ENCODE measurements at places on chromosomes 11 and 22.
A peak's percentile ranks its signal among the peaks of the same experiment; 100 is the strongest.

DNA sequence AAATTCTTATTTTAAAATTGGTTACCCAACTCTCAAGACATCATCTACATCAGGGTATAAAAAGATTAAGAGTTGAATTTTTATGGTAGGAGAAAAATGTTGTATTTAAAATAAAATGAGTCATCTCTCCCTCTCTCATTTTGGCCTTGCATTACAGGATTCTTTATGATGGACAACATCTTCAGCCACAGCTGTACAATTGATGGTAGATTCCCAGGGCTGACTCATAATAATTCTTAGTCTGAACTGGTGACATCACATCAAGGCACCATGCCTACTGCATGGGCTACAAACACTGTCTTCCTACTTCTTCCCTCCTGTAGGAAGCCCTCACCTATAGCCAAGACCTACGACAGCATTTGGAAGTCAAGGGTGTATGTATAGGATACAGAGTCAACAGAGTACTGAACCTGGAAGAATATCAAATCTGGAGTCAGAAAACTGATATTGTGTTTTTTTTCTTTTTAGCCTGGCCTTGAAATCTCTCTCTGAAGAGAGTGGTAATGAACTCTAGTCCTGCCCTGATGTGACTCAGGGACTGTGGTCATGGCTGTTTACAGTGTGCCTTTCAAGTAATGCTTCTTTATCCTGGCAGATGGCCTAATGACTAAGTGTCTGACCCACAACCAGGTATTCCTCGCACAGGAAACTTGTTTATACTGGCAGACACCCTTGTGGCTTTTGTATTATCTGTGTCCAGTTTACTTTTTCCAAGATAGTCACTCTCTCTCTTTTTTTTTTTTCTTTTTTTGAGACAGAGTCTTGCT lies 32.5 kb downstream of the MRGPRX2 start:
- DNase-seq = peak; percentile 99

- DNase-seq = no peak
Observed at GRCh38 chr11:12567746-12568460, 106.3 kb upstream of the TEAD1 start.

GRCh38 chr11:106017093-106017492 lies 4.9 kb downstream of the MSANTD4 start:
- no peak for DNase-seq

DNA sequence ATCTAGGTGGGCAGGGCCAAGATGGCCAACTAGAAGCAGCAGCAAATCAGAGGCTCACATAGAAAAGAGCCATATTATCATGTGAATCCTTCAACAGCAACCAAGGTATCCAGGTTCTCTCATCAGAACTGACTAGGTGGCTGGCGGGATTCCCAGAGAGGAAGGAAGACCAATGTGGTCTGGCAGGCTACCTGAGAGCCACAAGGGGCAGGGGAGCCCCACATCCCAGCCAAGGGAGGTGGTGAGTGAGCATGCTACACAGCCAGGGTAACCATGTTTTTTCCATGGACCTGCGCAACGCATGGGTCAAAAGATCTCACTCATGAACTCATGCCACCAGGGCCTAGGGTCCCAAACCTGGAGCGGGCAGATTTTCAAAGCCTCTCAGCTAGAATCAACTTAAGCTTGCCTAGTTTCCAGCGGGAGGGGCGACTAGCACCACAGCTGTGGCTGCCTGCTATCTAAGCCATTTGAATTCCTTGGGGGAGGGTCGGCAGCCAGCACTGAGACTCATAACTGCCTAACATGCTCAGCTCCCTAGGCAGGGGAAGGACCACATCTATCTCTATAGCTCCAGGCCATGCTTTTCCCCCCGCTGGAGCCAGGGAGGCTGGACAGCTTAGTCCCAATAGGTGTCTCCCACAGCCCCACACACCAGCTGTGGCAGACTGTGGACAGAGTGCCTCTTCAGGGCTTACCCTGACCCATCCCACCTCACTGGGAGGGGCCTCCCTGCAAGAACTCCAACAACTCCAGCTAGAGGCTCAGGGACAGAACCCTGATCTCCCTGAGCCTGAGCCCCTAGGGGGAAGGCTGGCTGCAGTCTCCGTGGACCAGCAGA lies 28.7 kb upstream of the CASP12 start:
- no peak for DNase-seq

GRCh38 chr22:49011379-49011768 lies 816.3 kb downstream of the BRD1 start:
- DNase-seq = no peak

DNA sequence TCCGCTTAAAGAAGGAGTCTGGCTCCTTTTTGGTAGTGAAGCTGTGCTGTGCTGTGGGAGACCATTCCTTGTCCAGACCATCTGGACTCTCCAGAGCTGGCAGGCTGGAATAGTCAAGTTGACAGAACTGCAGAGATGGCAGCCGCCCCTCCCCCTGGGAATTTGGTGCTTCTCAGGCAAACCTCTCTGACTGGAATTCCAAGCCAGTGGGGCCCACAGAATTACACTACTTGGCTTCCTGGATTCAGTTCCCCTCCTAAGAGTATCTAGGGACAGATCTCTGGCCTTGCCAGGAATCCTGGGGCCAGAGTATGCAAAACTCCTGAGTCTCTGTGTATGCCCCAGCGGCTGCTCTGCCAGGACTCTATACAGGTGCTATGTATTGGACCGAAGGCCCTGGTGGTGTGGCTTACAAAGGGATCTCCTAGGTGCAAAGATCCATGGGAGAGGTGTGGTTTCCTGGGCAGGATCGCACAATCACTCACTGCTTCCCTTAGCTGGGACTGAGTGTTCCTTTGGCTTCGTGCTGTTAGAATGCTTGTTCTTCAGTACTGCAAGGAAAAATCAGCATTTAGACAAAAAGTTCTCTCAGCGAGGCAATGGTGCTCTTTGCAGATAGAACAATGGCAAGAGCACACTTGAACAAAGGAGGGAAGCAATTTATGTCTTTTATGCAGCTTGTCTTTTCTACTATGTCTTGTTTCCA lies 86.8 kb downstream of the PRMT3 start:
- no peak for DNase-seq

- no peak for DNase-seq
Observed at GRCh38 chr11:32851251-32851650, 21.5 kb downstream of the PRRG4 start.

- DNase-seq = no peak
Observed at GRCh38 chr11:132093536-132094259, 723.3 kb downstream of the NTM start.

DNA sequence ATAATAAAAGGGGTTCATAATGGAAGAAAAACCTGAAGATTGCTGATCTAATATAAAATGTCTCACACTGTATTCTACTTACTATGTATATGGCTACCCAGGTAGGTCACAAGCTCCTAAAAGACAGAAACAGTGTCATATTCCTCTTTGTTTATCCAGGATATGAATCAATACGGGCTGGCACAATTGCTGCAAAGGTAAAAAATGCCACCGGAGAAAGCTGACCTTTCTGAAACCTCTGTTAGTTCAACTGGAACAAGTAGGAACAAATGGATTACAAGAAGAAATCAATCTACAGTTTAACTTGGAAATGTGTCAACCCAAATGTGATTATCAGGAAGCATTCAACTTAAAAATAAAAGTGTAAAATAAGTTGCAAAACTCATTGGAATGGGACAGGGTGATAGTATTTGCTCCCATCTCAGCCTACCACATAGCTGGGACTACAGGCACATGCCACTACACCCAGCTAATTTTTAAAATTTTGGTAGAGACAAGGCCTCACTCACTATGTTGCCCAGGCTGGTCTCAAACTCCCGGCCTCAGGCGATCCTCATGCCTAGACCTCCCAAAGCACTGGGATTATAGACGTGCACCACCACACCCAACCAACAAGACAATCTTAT lies 27.6 kb downstream of the SLC35F2 start:
- peak; percentile 26 for DNase-seq

- DNase-seq = peak; percentile 89
Observed at GRCh38 chr11:127925475-127925874, 661.9 kb downstream of the ETS1 start.

DNA sequence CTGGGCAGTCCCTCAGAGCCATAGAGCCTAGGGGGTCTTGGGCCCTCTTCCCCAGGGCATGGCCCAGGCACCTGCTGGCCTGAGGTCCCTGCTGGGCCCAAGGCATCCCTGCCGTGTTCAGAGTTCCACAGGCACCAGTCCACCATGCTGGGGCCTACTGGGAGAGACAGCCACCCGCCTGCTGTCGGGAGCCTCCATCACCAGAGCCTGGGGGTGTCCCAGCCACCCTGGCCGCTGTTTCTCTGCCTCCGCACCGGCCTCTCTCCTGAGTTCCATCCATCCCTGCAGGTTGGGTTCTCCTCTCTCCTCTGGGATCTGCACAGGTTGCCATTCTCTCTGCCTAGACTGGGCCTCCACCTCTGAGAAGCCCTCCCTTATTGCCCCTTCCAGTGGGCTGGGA lies 68.6 kb downstream of the KCNQ1 start:
- DNase-seq = no peak

DNA sequence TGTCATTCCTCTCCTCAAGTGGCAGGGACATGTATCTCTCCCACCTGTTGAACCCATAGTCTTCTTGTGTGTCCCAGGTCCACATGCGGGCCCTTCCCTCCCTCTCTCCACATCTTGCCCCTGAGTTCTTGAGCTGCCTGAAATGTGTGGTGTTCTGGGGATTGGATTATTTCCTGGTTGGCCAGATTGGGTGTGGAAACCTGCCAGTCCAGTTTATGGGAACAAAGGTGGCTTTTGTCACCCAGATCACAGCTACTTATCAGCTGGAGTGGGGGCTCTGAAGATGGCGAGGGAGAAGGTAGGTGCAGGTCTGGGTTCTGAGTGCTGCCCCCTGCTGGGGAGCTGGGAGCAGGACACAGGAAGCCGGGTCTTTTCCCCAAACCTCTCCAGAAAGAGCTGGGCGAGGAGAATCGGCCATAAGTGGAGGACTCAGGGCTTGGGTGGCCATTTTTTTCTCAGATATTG lies 14.2 kb downstream of the DTX4 start:
- no peak for DNase-seq

DNA sequence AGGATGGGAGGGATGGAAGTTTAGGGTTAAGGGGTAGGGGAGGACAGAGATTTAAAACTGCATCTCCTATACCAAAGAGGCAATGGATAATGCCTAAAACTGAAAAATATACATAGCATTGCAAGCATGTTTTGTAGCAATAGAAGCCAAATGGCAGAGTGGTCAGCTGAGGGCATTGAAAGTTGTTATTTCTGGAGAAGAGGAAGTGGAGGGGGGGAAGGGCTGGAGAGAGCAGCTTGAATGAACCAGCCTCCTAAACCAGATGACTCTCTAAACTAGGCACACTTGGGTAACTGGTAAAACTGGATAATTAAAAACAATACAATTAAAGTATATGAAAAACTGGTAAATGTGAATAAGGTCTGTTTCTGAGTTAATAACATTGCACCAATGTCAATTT lies 70.3 kb upstream of the TP53I11 start:
- DNase-seq = no peak

- no peak for DNase-seq
Observed at GRCh38 chr22:45846952-45847351, 130.0 kb downstream of the WNT7B start.

DNA sequence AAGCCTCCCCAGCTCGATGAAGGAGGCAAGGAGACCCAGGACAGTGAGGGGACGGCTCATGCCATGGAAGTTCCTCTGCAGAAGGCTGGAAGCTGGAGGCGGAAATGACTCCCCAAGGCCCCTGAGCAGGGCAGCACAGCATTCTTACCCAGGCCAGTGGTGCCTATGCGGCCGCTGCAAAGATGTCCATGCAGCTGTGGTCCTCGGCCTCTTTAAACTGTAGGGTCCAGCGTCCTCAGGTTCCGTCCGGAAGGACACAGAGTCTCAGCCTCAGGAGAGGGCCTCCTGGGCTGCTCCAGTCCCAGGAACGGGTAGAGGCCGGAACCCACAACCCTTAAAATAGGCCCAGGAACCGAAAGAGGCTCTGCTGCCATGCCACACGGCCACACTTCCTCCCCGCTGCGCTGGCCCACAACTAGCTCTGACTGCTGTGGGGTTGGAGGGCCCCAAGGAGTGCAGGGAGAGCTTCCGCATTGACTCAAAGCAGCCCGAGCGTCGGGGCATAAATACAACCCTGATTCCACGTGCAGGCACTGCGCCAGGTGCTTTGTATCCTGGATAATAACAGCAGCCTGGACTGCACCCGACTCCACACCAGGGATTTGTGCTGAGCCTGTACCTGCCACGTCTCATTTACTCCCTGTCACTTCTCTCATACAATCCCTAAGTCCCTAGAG lies 5.5 kb downstream of the KIAA0930 start:
- no peak for DNase-seq

DNA sequence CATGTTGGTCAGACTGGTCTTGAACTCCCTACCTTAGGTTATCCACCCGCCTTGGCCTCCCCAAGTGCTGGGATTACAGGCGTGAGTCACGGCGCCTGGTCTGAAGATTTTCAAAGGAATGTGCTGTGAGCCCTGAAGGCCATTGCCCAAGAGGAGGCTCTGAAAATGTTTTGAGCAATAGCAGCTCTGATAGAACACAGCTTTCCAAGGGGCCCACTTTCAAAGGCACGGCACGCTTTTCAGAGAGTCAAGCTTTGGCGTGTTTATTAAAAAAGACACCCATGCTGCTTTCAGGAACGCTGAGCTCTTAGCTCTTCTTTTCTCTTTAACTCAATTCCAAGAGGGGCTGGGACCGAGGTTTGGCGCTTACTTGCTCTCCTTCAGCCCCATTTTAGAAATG lies 73.8 kb upstream of the CDON start:
- no peak for DNase-seq

- DNase-seq = no peak
Observed at GRCh38 chr22:42025421-42025820, 26.8 kb downstream of the WBP2NL start.

GRCh38 chr11:83471831-83472727 lies 185.9 kb upstream of the CCDC90B start:
- no peak for DNase-seq

GRCh38 chr11:107218123-107219013 lies 200.1 kb upstream of the GUCY1A2 start:
- no peak for DNase-seq

DNA sequence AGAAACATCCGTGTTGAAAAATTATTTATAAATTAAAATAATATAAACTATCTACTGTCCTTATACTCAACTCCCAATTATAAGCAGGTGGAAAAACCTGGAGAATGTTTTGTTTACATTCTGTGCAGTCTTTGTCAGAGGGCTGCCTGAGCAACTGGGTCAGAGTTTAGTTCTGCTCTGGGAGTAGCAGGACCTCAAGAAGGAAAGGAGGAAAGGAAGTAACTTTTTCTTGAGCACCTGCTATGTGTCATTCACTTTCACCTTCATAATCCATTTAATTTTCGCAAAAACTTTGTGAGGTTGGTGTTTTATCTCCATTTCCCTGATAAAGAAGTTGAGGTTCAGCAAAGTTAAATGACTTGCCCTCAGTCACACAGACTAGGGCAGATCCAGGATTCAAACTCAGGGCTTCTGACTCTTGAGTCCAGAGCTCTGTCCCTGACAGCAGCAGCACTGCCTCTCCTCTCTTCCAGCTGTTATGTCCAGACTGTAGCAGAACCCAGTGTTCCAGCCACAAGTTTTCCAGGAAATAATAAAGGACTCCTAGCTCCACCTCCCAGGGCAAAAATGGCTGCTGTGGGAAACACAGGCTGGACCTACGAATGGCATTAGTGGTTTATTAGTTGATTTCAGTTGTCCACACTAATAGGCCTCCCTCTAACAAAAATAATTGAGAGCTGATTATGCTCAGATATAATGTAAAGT lies 6.4 kb downstream of the CD3E start:
- no peak for DNase-seq
